ENCODE measurements at places on chromosomes 13 and 19.
A peak's percentile ranks its signal among the peaks of the same experiment; 100 is the strongest.

DNA sequence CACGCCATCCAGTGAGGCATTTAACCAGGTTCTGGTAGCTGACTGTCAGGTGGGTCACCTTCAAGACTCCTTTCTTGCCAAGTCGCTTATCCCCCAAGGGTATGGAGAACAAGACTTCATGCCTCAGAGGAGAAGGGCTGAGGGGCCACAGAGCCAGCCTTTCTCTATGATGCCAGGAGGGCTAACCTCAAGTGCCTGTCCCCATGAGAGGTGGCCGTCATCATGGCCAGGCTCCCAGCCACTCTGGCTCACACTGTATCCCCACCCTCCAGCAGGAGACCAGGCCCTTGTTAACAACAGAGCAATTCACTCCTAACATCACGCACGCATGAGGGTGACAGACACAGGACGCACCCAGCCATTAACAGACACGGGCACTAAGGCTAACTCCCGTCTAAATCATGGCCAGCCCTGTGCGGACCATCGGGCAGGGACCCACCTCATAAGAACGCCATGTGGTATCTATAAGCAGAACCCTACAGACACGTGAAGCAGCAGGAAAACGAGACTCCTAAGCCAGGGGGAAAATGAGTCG is 38.6 kb upstream of the ISYNA1 start:
- DNase-seq = no peak

GRCh38 chr13:91946498-91947070 is 548.2 kb downstream of the GPC5 start:
- DNase-seq = no peak

DNA sequence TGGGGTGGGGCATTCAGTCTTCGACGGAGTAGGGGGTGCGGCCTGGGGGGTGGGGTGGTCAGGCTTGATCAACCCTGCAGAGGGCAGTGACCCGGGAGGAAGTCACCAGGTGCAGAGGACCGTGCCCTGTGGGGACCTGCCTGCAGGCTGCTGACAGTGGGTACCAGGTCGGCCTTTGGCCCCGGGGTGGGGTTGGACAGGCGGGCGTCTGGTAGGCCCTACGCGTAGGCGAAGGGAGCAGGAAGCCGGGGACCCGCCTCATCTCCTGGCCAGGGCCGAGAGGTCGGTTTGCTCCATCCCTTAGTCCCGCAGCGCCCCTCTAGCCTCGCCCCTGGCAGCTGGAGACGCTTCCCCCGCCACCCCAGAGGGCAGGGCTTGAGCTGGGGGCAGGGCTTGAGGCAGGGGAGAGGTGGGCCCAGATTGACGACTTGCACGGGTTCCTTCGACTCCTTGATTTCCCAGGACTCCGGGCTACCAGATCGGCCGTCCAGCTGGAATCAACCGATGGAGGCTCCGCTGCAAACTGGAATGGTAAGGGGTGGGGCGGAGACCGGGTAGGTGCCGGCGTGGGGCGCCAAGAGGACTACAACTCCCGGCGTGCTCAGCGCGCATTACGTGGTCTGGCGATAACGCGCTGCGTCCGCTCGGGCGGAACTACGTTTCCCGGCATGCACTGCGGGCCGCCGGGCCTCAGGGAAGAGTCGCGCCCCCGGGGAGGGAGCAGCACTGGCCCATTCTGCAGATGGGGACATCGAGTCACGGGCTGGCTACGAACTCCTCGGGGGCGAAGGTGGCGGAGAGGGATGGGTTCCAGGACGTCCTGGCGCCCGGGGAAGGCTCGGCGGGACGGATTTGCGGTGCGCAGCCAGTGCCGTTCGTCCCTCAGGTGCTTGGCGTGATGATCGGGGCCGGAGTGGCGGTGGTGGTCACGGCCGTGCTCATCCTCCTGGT is at the start of gene PNPLA6:
TSS of gene PNPLA6 (plus strand) at position 671 of the 951 bp plus-strand sequence. CDS start at position 743, 72 bp downstream.
- DNase-seq = peak; percentile 94

- DNase-seq = no peak
Measured at GRCh38 chr19:18433735-18434398, 4.1 kb downstream of the ISYNA1 start.

- DNase-seq = no peak
Measured at GRCh38 chr13:110661256-110661655, 44.7 kb downstream of the CARS2 start.

DNA sequence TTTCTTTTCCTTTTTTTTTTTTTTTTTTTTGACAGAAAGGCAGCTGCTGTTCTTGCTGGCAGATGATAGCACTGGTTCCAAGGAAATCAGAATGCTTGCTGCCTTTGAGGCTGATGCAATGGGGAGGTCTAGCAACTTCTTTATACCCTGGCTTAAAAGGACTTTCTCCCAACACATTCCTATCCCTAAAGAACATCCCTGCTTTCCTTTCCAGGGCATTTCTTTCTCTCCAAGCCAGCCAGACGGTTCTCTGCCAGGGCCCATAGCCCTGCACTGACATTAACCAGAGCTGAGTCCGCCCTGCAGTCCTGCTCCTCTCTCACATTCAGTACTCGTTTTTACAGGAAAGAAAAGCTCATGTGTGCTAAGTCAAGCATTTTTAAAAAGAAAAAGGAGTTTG is 133.9 kb upstream of the WASF3 start:
- no peak for DNase-seq
